HFFc6 (cell line): ENCODE measurements at places on chromosomes 16 and 17.

- no peak for DNase-seq
Observed at GRCh38 chr16:87371261-87371866, 12.2 kb downstream of the FBXO31 start.

- peak; percentile 10 for DNase-seq
Observed at GRCh38 chr17:63772801-63773271, 561 bp downstream of the CCDC47 start.

DNA sequence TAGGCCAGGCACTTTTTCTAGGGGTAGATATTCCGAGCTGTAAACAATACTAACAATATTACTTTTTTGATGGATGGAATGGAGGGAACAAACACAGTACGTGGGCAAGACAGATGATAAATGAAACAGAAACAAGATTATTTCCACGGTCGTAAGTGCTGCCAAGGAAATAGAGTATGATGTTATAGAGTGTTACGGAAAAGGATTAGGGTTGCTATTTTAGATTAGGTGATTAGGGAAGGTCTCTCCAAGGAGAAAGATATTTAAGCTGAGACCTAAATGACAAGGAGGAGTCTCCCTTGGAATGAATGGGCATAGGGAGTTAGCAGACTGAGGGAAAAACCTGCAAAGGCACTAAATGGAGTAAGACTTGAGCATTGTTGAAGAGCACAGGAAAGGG is 8.3 kb downstream of the ADPRM start:
- DNase-seq = no peak

- no peak for DNase-seq
Observed at GRCh38 chr17:2309338-2310154, 5.8 kb downstream of the SRR start.

DNA sequence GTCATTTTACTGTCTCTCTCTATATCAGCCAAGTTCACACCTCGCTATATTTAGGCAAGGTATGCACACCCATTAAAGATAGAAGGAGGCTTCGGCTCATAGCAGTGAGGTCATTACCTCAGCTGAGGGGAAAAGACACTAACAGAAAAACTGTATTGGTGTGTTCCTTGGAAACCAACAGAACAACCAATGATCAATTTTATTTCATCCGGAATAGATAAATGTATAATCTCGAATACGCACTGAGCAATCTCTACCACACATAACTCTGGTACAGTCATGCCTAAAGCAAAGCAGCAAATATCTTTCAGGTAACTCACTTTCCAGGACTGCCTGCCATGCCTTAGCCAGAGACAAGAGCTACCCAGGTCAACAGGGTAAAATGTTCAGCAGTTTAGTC is 109.9 kb upstream of the CORO6 start:
- peak; percentile 42 for DNase-seq

DNA sequence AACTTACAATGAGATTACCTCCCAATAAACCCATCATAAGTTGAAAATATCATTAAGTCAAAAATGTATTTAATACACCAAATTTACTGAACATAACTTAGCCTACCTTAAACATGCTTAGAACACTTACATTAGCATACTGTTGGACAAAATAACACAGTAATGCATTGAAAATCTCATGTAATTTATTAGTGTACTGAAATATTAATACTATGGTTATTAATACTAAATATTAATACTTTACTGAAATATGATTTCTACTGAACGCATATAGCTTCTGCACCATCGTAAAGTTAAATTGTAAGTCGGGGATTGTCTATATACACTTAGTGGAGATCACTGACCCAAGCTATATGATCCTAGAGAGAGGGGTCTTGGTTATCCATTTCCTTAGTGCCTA is 4.3 kb downstream of the USP32 start:
- no peak for DNase-seq

DNA sequence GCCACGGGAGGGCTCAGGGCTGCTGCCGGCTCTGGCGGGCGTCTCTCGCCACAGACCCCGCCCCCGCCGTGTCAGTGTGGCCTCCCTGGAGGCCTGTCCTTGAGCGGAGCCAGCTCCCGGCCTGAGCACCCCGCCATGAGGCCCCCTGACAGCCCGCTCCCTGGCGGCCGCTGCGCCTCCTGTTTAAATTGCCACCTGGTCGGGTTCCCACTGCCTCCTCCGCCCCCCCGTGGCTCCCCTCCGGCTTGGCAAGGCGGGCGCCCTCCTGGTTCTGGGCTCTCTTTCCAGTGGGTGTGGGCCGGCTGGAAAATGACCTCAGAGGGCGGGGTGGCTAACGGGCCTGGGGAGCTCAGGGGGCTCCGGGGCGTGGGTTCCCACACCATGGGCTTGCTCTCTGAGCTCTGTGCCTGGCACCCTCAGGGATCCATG is 42.1 kb upstream of the SSTR5 start:
- no peak for DNase-seq

DNA sequence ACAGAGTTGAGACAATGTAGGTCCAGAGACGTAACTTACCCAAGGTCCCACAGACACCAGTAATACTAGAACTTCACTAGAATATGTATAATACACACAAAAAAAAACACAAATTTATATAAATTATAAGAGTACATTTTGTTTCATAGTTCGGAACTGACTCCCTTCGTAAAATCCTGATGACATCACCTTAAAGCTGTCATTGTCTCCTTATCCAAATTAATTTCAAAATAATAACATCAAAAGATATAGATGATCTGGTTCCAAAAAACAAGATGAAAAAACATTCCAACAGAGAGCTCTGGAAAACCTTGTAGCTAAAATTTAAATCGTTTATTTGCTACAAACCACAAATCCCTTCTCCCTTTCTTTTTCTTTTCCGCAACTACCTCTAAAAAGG is 10.0 kb downstream of the FBXL20 start:
- no peak for DNase-seq

- no peak for DNase-seq
Observed at GRCh38 chr16:49352892-49353291, 20.7 kb upstream of the C16orf78 start.

GRCh38 chr17:16304830-16305229 is 48.4 kb downstream of the CENPV start:
- DNase-seq = no peak

DNA sequence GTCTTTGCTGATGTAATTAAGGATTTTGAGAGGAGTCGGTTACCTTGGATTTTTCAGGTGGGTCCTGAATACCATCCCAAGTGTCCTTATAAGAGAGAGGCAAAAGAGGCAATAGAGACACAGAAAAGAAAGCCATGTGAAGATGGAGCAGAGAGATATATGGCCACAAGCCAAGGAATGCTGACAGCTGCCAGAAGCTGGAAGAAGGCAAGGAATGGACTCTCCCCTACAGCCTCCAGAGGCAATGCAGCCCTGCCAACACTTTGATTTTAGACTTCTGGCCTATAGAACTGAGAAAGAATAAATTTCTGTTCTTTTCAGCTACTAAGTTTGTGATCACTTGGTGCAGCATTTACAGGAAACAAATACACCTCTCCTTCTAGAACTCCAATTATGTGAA is 8.2 kb upstream of the RNFT1 start:
- DNase-seq = peak; percentile 3

- DNase-seq = no peak
Observed at GRCh38 chr16:70161350-70161749, 12.2 kb upstream of the CLEC18C start.

- DNase-seq = no peak
Observed at GRCh38 chr17:81398176-81398831, 3.0 kb downstream of the BAHCC1 start.

DNA sequence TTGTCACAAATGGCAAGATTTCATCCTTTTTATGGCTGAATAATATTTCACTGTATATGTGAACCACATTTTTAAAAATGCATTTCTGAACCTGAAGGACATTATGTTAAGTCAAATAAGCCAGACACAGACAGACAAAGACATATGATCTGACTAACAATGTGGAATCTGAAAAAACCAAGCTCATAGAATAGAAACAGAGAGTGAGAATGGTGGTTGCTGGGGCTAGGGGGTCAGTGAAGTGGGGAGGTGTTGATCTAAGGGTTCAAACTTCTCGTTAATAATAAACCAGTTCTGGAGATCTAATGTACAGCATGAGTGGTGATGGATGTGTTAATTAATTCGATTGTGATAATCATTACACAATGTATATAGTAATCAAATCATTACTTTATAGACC is 475.1 kb downstream of the WWOX start:
- DNase-seq = no peak

DNA sequence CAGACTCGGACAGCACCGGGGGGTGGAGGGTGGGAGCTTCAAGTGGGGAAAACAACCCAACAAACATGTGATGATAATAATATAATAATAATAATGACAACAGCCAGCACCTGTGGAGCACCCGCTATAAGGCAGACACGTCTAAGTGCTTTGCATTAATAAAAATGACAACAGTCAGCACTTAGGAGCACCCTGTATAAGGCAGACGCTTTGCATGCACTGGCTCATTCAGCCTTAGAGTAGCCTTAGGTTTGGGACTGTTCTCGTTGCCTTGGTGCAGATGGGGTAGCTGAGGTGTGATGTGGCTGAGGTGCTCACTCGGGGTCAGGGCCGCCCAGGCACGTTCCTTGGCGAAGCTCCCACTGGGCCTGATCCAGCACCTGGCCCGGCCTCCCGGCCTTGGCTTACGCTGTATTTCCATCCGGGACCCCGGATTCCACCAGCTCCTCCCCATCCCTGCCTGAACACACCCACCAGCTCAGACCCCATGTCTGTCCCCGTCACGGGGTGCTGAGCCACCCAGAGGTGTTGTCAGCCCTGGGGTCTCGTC is 144.0 kb upstream of the CIBAR2 start:
- no peak for DNase-seq

DNA sequence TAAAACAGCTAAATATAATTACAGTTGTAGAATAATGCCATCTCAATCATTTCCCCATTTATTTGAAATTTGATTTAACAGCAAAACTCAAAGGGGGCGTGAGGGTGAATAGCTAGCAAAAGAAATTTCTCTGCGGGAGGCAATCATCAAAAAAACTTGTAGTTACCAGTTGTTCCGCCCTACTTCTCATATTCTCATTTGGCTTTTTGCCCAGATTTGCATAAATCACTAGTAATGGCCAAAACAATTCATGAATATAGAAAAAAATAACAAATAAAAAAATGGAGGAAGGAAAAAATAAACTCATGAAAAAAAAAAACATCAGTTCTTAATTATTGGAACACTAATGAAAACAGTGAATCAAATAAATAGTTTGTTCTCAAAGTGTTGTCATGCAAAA is 722.6 kb upstream of the KIF2B start:
- no peak for DNase-seq

GRCh38 chr16:9258423-9259051 is 167.1 kb downstream of the HAPSTR1 start:
- DNase-seq = peak; percentile 11

DNA sequence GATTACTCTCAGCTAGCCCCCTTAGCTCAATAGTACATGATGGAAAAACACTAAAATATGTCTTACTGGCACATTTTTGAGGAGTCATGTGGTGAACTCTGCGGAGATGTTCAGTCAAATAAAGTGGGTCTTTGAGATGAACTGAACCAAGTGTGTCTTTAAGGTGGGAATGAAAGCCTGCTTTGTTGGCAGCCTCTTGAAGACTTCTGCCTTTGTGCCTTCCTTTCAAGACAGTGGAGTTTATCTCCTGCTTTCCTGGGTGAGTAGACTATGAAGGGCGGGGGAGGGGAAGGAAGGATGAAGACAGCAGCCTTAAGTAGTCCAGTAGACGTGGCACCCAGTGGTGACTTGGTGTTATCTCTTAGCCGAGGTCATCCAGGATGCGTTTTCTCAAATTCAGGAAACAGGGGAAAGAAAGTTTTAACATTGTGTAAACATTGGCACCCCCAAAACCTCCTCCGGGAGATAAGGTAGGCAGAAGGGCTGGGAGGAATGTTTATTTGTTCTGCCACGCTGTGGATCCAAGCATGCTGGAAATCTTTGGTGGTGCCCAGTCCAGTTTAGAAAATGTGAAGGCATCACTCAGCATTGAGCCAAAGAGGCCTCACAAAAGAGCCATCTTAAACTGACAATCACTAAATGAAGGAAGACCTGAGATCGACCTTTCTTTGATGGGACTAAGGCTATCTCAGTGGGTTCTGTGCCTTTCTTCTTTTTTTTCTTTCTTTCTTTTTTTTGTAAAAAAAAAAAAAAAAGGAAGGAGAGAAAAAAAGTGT is 220.6 kb downstream of the FTO start:
- no peak for DNase-seq

DNA sequence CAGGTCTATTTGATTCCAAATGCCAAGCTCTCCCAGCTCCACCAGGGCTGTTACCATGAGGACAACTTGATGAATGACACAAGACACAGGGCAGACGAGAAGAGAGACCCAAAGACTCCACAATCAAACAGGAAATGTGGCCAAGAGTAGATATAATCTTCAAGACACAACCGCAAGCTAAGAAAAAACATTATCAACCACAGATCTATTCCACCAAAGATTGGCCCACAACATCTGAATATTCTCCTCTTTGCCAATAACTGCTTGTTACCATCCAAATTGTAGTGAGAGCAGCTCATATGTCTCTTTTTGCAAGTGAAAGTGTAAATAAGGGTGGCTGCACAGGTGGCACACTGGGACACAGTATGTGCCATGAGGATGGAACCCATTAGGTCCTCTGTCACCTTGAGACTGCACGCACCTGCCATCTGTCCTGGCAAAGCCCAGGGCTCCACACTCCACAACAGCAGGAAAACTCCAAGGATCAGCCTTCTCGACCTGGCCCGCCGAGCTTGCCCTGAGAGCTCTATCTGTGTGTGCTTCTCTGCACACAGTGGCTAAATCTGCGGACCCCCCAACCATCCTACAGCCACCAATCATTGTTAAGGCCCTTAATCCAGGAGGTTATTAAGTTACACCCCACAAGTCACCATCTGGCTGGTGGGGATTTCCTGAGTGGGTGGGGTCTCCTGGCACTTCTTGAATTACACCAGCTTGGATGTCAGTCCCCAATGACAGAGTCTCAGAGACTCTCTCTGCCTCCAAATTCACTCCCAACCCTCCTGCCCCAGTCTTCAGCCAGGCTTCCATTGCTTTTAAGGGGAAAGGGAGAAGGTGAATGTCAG is 50.5 kb downstream of the DYNLRB2 start:
- no peak for DNase-seq

DNA sequence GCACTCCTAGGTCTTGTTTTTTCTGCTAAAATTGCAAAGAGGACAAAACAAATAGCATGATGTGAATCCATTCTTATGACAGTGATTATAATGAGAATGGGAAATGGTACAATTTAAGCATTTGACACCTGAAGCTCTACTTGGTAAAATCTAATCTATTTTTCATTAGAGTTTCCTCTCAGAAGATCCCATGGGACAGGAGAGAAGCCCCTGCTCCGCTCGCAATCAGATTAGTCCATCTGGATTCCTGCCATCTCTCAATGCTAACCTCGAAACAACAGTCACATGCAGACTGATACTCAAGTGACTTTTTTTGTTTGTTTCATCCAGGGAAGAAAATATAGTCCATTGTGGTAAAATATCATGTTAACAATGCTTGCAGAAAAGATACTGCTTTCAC is 107.4 kb upstream of the TOM1L1 start:
- DNase-seq = no peak

- DNase-seq = no peak
Observed at GRCh38 chr17:49779156-49779738, 9.2 kb upstream of the KAT7 start.

GRCh38 chr17:78130437-78131101 is at the start of gene TMC8:
TMC8 (plus strand) TSS chr17:78130771; CDS start chr17:78131589, 818 bp downstream.
- DNase-seq = no peak
